ENCODE measurements at places on chromosomes 11 and 22. TPM values are rescaled to one million over a fixed set of nuclear protein-coding genes. Genes with fewer than 3 reads are reported as not detected.
A peak's percentile ranks its signal among the peaks of the same experiment; 100 is the strongest.

C11orf42 gene
- total RNA-seq: not detected

DEUP1 gene
- total RNA-seq: not detected

DNA sequence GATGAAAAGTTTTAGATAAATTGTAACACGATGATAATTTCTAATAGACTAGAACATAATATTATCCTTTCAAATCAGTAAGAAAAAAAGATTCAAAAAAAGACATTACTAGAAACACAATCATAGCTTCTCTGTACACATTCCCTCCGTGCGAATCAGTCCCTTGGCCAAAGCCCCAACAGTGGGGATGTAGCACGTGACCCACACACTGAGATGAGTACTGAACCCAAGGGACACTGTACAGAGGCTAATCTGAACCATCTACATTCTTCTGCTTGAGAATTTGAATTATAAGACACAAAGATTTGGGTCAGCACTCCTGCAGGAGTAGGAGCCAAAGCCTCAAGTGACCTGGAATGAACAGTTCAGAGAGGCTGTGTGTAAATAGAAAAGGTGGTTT is 353.7 kb downstream of the INSC start:
- H3K4me1 ChIP-seq: no peaks in the 10 kb centered on the region
- H3K27me3 ChIP-seq: peaks cover 32% of the 10 kb centered on the region
- H3K27ac ChIP-seq: no peak overlapping the region
- DNase-seq: peak; percentile 6
- H3K36me3 ChIP-seq: no peaks in the 10 kb centered on the region
- no peak overlapping the region for H3K4me3 ChIP-seq

GRCh38 chr11:130244848-130245247 is 69.9 kb downstream of the ZBTB44 start:
- no peaks in the 10 kb centered on the region for H3K27me3 ChIP-seq
- peaks cover 6% of the 10 kb centered on the region for H3K4me1 ChIP-seq
- H3K36me3 ChIP-seq: peaks cover 20% of the 10 kb centered on the region
- H3K27ac ChIP-seq: no peak overlapping the region
- DNase-seq: no peak
- H3K4me3 ChIP-seq: no peak overlapping the region
